ENCODE measurements at places on chromosomes 4 and X.

GRCh38 chrX:147342197-147342596, 527.7 kb upstream of the CXorf51A start:
- DNase-seq = no peak

DNA sequence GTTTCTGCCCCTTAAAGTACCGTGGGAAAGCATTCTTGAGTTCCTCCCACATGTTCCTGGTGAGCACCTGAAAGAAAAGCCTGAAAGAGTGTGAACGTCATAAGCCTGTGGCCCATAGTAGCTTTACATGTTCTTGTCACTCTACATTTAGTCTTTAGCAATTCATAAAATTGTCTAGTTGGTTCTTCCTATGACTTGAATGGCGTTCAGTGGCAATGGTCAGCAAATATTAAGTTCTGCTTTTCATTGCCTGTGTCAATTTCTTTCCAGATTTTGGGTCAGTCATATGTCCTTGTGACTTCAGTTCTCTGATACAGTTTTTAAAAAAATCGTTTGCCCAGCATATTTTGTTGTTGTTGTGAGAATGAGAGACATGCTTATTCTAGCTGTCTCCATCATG, 650.0 kb upstream of the BOD1L1 start:
- DNase-seq = no peak

GRCh38 chr4:168540086-168540485, 43.2 kb downstream of the PALLD start:
- no peak for DNase-seq

GRCh38 chr4:67550857-67551256, 5.6 kb upstream of the CENPC start:
- no peak for DNase-seq

- no peak for DNase-seq
Measured at GRCh38 chrX:39551762-39552161, 546.0 kb downstream of the BCOR start.

DNA sequence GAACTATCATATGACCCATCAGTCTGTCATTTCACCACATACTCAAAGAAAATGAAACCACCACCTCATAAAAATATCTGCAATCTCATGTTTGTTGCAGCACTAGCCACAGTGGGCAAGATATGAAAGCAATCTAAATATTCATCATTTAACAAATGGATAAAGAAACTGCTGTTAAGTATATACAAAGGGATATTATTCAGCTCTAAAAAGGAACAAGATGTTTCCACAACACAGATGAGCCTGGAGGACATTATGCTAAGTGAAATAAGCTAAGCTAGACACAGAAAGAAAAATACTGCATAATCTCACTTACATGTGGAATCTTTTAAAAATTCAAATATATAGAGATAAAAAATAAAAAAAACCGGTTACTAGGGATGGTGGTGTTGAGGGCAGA, 108.2 kb upstream of the BRWD3 start:
- DNase-seq = no peak

- DNase-seq = no peak
Measured at GRCh38 chr4:2339458-2340271, 77.8 kb upstream of the MXD4 start.

DNA sequence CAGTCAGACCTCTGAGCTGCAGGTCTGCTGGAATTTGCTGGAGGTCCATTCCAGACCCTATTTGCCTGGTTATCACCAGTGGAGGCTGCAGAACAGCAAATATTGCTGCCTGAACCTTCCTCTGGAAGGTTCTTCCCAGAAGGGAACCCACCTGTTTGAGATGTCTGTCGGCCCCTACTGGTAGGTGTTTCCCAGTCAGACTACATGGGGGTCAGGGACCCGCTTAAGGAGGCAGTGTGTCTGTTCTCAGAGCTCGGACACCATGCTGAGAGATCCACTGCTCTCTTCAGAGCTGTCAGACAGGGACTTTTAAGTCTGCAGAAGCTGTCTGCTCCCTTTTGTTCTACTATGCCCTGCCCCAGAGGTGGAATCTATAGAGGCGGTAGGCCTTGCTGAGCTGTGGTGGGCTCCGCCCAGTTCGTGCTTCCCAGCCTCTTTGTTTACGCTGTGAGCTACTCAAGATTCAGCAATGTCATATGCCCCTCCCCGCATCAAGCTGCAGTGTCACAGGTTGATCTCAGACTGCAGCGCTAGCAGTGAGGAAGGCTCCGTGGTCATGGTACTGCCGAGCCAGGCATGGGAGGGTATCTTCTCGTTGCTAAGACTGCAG, 44.1 kb upstream of the KDR start:
- DNase-seq = no peak

- DNase-seq = no peak
Measured at GRCh38 chr4:99504804-99505502, 5.9 kb upstream of the C4orf17 start.

- no peak for DNase-seq
Measured at GRCh38 chr4:102589743-102590142, 88.6 kb downstream of the NFKB1 start.

DNA sequence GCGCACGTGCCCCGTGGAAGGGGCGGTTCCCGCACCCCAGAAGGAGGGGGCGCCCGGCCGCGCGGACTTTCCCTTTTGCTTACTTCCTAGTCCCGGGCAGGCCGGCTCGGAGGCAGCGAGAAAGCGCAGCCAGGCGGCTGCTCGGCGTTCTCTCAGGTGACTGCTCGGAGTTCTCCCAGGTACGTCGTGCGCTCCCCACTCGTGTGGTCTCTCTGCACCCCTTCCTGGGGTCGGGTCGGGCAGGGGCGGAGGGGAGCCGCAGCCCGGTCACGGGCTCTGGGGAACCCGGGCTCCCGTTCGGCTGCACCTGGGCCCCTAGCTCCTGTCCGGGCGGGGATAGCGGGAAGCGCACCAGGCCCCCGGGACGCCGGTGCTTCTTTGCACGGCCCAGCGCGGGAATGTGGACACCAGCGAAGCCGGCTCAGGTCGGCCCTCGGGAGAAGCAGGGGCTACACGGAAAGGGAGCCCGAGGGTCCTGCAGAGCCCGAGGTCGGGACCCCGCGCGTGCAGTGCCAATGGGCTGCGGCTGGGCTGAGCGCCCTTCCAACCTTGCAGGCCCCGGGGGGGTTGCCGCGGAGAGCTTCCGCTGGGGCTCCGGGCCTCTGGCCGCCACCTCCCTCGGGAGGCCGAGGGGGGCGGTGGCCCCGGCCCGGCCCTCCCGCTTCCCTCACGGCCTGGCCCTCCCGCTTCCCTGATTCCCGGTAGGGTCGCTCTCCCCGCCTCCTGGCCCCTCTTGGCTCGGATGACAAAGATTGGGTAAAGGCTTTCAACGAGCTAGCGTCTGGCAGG, at the start of gene TLR2:
Gene TLR2 (plus strand): TSS at position 99 of the 789 bp plus-strand sequence. CDS start 18,628 bp downstream, outside the sequence.
- peak; percentile 47 for DNase-seq

DNA sequence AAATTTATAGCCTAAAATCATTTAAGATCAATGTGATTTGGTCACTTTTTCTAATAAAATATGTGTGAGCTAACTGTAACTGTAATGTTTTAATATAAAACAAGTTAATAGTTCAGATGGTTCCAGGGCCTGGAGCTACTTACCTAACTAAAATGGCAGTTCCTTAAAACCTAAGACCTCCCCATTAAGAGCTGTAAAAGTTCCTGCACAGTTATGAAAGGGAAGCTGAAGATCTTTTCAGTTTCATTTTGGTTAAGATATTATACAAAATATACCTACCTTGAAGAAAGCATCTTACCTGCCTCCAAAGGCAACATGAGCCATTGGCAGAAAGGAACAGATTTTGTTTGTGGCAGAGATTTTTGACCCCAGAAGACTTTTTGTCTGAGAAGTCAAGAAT, 30.1 kb downstream of the HPF1 start:
- no peak for DNase-seq

DNA sequence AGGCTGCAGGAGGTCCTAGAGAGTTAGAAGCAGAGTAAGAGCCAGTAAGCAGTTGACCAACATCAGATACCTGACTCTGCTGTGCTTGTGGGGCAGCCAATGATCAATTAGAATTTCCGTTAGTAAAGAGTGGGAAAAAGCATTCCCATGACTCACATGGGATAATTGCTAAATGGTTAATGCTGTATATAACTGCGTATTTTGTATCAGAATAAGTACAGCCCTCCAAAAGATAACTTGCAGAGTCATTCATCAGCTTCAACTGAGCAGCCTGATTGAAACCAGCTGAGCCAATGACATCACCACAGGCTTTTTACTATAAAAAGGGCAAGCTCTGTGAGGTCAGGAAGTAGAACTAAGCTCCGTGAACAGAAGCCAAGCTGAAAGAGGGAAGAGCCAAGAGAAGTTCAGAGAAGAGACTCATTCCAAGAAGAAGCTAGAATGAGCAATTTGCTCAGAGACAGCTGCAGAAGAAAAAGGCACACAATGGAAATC, 67.9 kb downstream of the PPP3CA start:
- no peak for DNase-seq

- DNase-seq = no peak
Measured at GRCh38 chr4:79625361-79625760, 217.3 kb upstream of the GK2 start.

GRCh38 chr4:182147391-182147790, 95.8 kb upstream of the TENM3 start:
- DNase-seq = no peak

DNA sequence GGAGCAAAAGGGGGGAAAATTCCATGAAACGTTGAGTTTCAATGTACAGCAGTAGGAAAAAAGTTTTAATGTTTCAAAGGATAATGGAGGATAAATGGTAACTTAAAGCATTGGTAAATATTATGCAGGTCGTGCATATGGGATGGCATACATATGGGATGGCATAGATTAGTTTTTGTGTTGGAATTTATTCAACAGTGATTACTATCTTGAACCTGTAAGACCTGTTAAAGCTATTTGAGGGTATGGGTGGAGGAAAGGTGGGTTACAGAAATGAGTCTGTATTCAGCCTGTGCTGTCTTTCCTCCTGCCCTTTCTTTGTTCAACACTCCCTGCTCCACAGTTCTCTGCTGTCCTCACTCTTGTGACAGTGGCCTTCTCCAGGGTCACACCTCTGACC, 54.6 kb downstream of the ARHGAP10 start:
- no peak for DNase-seq

Data from activated naive CD4-positive, alpha-beta T cell (primary cell).